Glomerular endothelial cell (primary cell): ENCODE measurements at places on chromosomes 7 and 10.

DNA sequence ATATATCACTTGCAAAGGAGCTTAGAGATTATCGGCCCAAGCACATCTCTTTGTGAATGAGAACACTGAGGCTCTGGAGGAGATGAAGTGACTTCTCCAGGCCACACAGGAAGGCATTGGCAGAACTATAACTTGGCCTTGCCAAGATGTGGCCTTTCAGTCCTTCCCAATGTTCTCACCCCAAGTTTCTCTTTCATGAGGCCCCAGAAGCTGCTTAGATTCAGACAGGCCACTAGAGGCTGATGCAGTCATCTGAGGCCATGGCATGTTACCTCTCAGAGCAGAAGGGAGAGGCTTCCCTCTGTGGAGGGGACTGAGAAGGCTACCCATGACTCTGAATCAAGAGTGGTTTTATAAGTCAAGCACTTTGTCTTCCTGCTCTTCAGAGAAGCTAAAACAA, 1003.7 kb downstream of the LRMDA start:
- DNase-seq, result no peak

DNA sequence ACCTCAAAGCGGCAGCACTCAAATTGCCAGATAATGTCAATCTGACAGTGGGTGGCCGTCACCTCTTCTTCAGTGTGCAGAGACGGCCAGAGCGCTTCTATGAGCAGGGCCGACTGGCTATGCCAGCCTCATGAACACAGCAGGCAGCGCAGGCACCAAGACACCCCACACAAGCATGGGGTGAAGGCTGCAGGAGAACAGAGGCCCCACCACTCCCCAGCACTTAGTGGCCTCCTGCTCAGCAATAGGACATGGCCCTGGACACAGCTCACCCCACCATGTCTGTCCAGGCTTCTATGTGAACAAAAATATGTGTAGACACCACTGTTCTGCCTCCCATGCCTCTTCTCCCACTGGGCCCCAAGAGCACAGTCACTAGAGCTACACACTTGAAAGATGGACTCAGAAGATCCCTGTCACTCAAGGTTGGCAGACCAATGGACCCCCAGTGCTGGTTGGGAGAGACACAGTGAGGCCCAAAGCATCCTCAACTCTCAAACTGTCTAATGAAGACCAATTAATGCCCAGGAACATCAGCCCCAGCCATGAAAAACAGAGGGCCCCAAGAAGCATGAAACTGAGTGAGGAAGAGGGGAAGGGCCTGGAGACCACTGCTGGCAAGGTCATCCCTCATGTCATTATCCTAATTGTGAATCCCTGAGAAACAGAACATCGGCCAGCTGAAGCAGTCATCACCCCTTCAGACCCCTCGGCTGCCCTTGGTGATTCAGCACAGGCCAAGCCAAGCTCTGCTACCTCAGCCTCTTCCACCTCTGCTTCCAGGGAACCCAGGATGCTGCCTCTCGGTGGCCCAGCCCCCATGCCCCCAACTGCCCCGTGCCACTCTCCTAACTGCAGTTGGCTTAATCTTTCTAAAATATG, 77.7 kb downstream of the GRID1 start:
- no peak for DNase-seq

DNA sequence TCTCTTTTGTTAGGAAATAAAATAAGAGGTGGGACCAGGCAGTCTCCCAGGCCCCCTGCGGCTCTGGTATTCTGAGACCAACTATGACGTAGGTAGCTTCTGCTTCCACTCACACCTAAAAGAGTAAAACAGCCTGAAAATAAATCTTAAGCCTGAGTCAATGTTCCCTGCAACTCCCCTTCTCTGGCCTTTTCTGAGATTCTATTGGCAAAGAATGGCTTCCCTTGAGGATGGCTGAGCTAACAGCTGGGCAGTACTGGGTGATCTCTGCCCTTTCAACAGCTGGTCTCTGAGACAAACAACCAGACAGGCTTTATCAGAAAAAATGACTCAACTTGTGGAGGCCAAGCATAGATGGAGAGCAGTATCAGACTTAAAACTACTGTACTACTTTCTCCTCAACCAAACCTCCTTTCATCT, 58.7 kb downstream of the CREB3L2 start:
- no peak for DNase-seq

GRCh38 chr10:60974463-60975149, 30.6 kb upstream of the RHOBTB1 start:
- no peak for DNase-seq

GRCh38 chr7:110061387-110061786, 1029.5 kb upstream of the LRRN3 start:
- no peak for DNase-seq

- no peak for DNase-seq
Observed at GRCh38 chr10:6044060-6044459, 18.1 kb downstream of the IL2RA start.

DNA sequence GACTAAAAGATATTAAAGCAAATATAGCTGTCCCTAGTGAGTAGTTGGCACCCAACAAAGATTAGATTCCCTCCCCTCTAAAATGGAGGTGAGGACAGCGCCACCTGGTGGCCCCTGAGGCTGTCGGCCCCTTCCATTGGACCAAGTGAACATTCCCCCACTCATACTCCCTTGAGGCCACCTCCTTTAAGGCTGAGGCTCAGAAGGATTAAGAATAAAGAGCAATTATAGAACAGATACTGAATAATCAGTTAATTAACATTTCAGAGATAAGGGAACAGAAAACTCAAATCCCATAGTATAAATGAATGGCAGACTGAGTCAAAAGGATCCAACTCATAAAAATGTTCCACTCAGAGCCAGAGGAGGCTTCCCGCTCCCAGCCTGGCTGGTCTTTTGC, 130.4 kb upstream of the GHITM start:
- DNase-seq, result no peak

GRCh38 chr10:11680496-11680895, 61.7 kb upstream of the ECHDC3 start:
- DNase-seq, result no peak

- no peak for DNase-seq
Observed at GRCh38 chr10:101447477-101447876, 93.5 kb downstream of the BTRC start.

GRCh38 chr10:131792011-131792651, 108.7 kb upstream of the PPP2R2D start:
- DNase-seq, result no peak

DNA sequence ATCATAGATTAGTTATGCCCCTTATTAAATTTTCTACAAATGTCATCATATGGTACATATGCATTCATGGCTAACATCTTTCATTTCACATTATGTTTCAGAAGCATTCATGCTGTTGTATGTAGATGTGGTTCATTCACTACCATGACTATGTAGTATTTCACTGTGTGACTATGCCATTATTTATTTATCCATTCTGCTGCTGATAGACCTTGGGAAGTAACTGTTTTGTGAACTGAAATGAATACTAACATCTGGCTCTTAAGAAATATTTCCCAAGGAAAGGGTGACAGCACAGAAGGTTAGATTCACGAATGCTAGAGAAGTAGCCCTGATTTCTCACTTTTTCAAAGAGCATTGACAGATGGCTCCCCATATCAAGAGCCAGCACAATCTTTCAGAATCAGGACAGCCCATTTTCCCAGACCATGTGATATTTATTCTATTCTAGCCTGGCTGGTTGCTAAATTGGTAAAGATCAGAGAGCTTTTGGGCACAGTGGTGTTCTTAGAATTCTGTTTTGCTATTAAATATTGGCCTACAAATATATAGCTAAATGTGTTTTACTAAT, 157.4 kb downstream of the DYNC1I1 start:
- DNase-seq, result no peak

DNA sequence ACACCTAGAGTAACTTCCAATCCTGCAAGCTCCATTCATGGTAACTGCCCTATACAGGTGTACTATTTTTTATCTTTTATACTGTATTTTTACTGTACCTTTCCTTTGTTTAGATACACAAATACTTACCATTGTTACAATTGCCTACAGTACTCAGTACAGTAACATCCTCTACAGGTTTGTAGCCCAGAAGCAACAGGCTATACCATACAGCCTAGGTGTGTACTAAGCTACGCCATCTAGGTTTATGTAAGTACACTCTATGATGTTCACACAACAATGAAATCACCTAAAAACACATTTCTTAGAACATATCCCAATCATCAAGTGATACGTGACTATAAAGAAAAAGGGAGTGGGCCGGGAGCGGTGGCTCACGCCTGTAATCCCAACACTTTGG, 53.1 kb upstream of the SLIT1 start:
- no peak for DNase-seq

GRCh38 chr7:104931181-104931781, 82.7 kb upstream of the KMT2E start:
- no peak for DNase-seq

GRCh38 chr7:990352-990932, 7.5 kb downstream of the CYP2W1 start:
- no peak for DNase-seq

- no peak for DNase-seq
Observed at GRCh38 chr7:50211130-50212015, 93.1 kb upstream of the IKZF1 start.

DNA sequence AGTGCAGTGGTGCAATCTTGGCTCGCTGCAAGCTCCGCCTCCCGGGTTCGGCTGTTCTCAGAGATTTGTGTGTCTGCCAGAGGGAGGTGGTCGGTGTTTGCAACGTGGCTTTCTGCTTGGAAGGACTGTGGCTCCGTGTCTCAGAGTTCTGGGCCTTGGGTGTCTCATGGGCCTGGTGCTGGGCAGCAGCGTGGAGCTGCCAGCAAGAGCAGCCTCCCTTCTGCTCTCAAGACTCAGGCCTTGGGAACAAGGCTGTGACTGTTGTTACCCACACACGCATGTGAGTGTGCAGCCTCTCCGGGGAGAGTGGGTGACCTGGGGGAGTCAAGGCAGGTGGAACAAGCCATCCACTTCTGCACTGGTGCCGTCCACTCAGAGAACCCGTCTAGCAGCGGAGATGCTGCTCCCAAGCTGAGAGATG, 52.0 kb downstream of the VIPR2 start:
- DNase-seq, result no peak

- no peak for DNase-seq
Observed at GRCh38 chr10:21715531-21716195, 181.6 kb downstream of the MLLT10 start.

DNA sequence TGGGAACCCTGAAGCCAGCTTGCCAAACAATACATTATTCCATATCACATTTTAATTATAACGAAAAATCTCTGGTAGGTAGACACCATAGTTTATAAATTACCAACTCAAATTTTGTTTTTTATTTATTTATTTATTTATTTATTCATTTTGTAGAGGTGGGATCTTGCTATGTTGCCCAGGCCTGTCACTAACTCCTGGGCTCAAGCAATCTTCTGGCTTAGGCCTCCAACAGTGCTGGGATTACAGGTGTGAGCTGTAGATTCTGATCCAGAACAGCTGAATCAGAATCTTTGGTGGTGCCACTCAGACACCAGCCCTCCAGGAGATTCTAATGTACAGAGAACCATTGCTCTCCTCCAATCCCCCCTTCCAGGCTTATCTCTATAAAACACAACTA, 1.7 kb downstream of the PON2 start:
- no peak for DNase-seq

DNA sequence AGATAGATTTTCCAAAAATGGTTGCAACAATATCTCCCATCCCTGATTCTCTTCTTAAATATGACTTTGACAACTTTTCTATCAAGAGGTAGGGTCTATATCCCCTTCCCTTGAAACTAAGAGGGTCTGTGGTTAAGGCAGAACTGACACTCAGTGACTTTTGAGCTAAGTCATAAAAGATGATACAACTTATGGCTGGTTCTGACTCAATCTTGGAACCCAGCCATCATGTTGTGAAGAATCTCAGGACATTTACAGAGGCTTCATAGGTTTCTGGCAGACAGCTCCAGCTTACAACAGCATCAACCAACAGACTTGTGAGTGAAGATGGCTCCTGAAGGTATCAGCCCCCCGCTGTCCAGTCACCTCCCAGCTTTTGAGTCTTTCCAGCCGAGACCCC, 203.5 kb downstream of the RNLS start:
- DNase-seq, result no peak

- no peak for DNase-seq
Observed at GRCh38 chr10:12019283-12019971, 23.2 kb downstream of the UPF2 start.

DNA sequence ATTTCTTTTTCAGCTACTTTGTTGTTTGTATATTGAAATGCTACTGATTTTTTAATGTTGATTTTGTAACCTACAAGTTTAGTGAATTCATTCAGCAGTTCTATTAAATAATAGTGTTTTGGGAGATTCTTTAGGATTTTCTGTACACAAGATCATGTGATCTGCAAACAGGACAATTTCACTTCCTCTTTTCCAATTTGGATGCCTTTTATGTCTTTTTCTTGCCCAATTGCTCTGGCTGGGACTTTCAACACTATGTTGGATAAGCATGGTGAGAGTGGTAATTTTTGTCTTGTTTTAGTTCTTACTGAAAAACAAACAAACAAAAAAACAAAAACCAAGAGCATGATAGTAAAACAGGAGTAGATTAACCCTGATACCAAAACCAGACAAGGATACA, 316.2 kb downstream of the ATRNL1 start:
- DNase-seq, result no peak

GRCh38 chr10:124646483-124647352, 97.5 kb downstream of the FAM53B start:
- peak; percentile 75 for DNase-seq

DNA sequence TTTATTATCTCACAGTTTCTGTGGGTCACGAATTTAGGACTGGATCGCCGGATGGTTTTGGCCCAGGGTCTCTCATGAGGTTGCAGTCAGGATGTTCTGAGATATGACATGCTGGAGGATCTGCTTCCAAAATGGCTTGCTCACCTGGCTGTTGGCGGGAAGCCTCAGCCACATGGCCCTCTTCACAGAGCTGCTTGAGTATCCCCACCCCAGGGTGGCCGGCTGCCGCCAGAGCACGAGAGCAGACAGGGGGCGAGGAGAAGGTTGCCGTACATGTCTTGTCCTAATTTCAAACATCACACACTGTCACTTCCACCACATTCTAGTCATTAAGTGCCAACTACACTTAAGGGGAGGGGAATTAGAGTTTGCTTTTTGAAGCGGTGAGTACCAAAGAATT, 365.8 kb downstream of the FGFR2 start:
- DNase-seq, result no peak

- DNase-seq, result no peak
Observed at GRCh38 chr7:2387897-2388636, 15.3 kb upstream of the CHST12 start.

- DNase-seq, result no peak
Observed at GRCh38 chr7:110065121-110065520, 1025.8 kb upstream of the LRRN3 start.

DNA sequence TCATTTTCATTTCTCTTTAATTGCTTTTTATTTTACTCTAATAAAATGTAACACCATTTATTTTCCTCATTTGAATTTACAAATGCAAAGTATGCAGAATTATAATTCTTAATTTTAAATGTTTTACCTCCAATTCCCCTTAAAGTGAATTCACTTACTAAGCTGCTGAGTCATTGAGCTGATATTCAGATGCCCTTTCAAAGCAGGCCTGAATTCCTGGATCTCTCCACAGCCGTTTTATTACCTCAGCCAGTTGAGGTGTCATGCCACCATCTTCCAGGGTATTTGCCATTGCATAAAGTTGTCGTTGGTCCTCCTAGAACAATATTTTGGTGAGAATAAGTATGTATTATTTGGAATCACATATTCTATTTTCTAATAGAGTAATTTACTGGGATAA, 33.2 kb downstream of the GNAT3 start:
- DNase-seq, result no peak
